ENCODE measurements at places on chromosomes 11 and 22.

DNA sequence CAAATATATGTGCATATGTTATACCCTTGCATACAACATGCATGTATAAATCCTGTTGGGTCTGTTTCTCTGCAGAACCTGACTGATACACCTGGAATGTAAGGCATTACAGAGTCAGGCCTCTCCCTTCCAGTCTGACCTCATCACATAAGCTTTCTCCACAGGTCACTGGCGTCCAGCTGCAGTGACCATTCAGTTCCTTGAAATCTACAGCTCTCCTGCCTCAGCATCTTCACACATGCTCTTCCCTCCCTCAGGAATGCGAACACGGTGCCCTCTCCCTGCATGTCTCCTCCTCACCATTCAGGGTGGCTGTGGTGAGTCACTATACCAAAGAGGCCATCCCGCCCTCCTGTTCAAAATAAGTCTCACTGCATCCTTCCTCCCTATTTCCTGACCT is 657.8 kb upstream of the B3GAT1 start:
- DNase-seq: no peak

GRCh38 chr11:44839458-44840084 is 111.1 kb downstream of the TP53I11 start:
- DNase-seq: no peak

DNA sequence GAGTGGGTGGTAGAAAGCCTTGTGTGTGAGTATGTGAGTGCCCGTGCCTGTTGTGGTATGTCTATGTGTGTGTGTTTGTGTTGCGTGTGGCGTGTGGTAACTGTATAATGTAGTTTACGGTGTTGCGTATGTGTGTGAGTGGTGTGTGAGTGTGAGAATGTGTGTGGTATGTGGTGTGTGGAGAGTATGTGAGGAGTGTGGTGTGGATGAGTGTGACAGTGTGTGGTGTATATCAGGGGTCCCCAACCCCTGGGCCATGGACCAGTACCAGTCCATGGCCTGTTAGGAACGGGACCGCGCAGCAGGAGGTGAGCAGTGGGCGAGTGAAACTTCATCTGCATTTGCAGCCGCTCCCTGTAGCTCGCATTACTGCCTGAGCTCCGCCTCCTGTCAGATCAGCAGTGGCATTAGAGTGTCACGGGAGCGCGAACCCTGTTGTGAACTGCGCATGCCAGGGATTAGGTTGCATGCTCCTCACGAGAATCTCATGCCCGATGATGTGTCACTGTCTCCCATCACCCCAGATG is 5.7 kb downstream of the UPK3A start:
- no peak for DNase-seq

DNA sequence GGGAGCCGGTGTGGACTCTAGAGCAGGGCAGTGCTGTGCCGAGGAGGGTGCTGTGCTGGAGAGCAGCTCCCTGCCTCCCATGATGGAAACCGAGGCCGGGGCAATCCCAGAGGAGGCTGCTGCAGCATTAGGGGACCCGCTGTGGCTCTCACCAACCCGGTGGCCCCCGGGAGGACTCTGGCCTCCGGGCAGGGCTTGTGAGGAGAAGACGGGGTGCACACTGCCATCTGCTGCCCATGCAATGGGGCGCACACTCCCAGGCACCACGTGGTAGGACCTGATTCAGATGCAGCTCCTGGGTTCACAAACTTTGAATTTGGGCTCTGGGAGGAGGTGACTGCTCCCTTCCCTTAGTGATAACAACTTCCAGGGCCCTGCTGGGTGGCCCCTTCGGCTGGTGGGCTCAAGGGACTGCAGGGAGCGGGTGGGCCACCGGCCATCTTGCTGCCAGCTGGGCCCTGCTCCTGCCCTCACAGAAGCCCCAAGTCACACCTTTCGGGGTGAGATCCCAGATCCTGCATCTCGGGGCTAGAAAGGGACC is 93.8 kb upstream of the FGF3 start:
- DNase-seq: no peak

GRCh38 chr11:35118906-35119305 is 20.1 kb upstream of the CD44 start:
- no peak for DNase-seq

- no peak for DNase-seq
Measured at GRCh38 chr22:39669432-39669831, 98.9 kb downstream of the CACNA1I start.

- no peak for DNase-seq
Measured at GRCh38 chr11:30635401-30635989, 49.3 kb upstream of the MPPED2 start.

DNA sequence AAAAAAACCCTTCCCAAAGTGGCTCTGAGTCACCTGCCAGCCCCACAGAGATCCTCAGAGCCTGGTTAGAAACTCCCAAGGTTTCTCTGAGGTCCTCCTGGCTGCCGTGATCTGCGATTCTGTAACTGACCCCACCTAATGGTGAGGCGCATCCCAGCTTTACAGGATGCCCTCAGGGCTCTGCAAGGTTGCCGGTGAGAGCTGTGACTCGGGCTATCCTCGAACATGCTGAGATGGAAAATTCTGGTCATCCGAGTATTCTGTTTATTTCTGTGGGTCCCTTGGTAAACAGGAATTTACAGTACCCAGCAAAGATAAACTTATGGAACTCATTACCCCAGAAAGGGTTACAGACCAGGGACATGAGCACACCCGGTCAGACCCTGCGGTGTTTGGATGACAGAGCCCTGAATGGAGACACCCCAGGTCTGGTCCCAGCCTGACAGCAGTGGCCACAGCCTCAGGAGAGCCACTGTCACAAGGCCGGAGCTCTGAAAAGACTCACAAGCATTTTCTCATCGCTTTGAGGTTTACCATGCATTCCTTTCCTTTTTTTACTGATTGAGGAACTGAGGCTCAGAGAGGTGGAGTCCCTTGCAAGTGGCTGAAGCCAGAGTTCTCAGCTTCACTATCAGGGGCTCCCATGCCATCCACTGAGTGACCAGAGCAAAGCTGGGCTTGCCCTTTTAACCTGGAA is 22.2 kb downstream of the LIF start:
- DNase-seq: no peak

GRCh38 chr11:74559934-74560309 is 32.5 kb upstream of the POLD3 start:
- no peak for DNase-seq

- no peak for DNase-seq
Measured at GRCh38 chr22:29670626-29671025, 49.2 kb upstream of the CABP7 start.

- no peak for DNase-seq
Measured at GRCh38 chr22:39369586-39369985, 19.8 kb downstream of the SYNGR1 start.

DNA sequence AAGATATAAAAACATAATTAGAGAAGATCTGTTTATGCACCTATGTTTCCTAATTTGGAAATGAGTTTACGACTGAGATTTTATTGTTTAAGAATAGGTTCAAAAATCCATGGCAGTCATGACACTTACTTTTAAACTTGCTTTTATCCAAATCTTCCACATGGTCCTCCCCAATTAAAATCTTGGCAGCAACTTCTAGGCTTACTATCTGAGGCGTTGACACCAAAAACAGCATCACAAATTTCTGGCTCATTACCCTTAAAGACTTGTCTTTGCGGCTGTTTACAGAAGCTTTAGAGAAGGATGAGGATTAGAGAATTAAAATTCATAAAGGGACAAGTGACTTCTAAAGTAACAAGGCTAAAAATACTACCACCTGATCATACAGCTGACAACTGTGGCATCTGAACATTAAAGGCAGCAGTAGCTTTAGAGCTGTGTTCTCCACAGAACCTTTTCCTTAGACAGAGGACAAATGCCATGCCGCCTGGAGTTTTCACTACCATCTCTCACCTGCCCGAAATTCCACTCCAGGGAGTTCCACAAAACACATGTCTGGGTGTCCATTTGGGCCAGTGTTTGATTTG is 6.4 kb downstream of the E2F8 start:
- DNase-seq: no peak

- DNase-seq: no peak
Measured at GRCh38 chr22:38109371-38110001, 998 bp downstream of the BAIAP2L2 start.

GRCh38 chr11:130145975-130146776 is 13.4 kb upstream of the ST14 start:
- DNase-seq: no peak

DNA sequence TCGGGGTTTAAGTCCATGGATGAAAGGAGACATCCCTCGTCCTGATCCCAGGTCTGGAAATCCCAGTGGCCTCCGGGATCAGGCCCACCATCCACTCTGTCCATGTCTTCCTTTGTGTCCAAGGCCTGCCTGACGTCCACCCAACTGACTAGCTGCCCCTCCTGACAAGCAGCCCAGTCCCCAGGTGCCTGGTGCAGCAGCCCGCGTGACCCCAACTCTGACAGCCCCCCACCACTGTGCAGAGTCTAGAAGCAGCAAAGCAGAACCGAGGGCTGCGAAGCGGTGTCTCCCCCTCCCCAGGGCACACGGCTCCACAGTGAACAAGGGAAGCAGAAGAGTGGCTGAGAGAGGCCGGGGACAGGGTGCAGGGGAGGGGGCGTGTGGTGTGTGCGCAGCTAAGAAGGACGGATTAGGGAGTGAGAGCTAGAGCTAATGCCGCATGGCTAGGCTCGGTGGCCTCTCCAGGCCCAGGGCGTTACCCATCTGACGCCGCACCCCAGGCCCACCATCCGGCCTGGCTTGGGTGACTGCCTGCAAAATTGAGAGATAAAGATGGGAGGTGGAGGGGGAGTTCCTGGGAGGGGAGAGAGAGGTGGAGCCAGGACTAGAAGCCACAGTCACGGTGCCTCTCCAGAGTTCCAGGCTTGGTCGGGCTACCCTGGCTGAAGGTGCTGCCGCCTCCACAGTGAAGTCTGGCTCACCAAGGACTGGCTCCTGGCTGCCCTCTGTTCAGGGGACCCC is 16.6 kb upstream of the BAIAP2L2 start:
- DNase-seq: no peak

GRCh38 chr22:24156141-24156912 is 25.0 kb upstream of the SUSD2 start:
- DNase-seq: no peak

DNA sequence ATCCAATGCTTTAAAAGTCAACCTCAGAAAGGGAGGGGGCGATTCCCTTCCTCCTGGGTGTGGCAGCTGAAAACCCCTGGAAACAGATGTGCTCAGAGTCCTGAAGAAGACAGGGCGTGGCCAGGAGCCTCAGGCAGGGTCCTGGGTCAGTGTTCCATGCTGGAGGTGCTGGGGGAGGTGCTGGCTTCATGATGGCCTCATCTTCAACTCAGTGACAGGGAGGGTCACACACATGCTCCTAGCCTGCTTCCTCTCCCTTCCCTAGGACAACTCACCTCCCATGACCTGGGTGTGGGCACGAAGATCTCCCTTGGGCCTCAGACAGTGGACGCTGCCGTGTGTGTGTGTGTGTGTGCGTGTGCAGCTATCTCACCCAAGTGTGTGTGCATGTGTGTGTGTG is 245.6 kb upstream of the B3GAT1 start:
- DNase-seq: no peak

- DNase-seq: no peak
Measured at GRCh38 chr22:42939451-42939881, 75.5 kb downstream of the PACSIN2 start.

DNA sequence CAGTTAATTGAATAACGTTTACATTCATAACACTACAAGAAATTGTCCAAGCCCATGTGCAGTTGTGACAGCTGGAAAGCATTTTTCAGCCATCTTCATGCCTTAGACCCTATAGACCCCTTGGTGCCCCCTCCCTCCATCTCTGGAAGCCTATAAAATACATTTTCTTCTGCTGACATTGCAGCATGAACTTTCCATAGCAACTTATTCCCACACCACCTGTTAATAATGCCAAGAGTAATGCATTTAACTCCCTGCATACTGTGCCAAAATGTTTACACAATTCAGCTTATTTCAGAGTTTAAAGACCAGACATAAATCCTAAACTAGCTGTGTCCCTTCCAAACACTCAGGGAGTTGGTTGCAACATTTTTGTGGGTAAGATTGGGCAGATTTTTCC is 143.0 kb upstream of the ARHGAP20 start:
- DNase-seq: no peak

DNA sequence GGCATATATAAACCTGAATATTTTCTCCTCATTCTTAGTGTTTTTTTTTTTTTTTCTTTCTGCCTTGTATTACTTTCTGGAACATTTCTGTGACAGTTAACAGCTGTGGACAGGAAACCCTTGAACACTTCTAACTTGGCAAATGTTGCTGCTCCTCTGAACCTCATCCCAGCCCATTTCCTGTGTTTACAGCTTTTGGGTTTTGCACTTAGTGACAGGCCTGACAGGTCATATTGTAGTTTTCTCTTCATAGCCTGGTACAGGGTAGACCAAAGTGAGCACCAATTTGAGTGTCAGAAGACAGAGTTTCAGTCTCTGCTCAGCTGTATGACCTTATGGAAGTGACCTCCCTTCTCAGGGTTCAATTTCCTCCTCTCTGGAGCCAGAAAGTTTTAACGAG is 91.6 kb downstream of the STIM1 start:
- no peak for DNase-seq

GRCh38 chr11:134580610-134580975 is 168.6 kb upstream of the B3GAT1 start:
- no peak for DNase-seq

DNA sequence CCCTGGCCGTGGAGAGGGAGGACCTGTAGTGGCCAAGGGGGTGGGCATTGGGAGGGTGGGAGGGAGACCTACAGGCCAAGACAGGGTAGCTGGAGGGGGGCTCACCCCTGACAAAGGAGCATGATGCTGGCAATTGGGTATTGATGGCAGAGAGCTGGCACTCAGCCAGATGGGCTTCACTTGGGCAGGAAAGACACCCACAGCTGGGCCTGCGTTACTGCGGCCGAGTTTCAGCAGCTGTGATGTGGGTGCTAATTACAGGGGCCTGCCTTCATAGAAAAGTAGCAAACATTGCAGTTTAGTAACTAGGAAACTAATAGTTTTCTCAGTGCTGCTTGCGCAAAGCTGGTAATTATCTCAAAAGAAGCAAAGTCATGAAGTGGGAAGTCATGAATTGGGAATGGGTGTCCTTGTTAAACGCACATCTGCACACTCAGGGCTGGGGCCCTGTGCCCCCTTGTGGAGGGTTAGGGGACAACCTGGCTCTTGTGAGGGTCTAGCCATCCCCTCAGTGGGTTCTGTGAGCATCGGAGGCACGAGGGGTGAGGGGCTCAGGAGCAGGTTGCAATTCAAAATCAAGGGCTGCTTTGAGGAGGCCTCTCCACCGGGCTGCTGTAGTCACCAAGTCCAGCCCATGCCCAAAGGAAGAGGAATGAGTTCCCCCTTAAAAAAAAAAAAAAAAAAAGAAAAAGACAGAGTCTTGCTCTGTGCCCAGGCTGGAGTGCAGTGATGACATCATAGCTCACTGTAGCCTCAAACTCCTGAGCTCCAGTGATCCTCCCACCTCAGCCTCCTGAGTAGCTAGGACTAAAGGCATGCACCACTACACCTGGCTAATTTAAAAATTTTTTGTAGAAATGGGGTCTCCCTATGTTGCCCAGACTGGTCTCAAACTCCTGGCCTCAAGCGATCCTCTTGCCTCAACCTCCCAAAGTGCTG is 24.4 kb upstream of the TXNRD2 start:
- DNase-seq: no peak

DNA sequence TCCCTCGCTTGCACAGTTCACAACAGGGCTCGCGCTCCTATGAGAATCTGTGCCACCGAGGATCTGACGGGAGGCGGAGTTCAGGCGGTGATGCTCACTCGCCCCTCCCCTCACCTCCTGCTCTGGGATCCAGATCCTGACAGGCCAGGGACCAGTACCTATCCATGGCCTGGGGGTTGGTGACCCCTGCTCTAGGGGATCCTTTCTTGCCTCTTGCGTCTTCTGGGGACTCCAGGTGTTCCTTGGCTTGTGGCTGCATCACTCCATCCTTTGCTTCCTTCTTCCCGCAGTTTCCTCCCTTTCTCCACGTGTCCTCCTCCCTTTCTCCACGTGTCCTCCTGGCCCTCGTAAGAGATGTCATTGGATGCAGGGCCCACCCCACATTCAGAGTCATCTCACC is 30.6 kb upstream of the KRTAP5-7 start:
- DNase-seq: no peak
